ENCODE measurements at places on chromosomes 2 and 18.

- DNase-seq: no peak
Measured at GRCh38 chr18:13477147-13477683, 249.1 kb downstream of the FAM210A start.

DNA sequence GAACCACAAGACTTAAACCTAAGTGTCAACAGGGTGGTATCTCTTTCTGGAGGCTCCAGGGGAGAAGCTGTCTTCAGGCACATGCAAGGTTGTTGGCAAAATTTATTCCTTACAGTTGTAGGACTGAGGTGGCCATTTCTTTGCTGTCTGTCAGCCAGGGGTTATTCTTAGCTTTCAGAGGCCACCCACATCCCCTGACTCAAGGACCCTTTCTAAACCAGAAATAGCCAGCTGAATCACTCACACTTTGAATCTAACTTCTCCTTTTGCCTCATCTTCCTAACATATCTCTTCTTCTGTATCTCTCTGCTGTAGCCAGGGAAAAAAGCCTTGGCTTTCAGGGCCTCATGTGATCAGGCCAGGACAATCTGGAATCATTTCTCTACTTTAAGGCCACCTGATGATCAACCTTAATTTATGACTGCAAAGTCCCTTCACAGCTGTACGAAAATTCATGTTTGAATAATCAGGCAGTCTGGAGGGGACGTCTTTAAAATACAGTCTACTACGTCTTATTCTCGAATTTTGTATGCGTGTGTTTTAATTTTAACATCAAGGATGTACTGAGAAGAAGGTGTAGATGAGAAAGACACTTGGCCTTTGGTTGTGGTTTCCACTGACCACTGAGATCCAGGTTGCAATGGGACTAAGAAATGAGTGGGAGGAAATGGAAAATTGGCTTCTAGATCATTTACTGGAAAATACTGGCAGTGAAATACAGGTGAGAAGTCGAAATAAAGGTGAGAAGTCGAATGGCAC lies 90.4 kb downstream of the DOCK10 start:
- DNase-seq: no peak

DNA sequence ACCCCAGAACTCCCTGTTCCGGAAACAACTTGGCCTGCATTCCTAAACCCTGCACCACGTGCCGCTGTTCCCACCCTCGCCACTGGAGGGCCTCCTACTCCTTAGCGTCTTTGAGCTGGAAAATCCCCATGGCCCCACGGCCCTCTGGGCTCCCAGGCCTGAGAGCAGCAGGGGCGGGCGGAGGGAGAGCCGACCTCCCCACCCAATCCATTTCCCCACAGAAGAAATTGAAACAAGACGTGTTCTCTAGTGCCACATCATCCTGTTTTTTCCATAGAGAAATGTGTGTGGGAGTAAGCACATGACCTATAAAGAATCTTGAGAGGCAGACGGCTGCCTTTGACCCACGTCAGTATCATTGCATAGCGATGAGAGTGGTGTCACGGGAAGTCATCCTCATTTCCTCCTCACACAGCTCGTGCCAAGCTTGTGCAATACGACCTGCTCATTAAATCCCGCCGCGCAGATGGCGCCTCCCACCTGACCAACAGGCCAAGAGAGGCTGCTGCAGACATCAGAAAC lies 79.2 kb downstream of the LAMA1 start:
- no peak for DNase-seq

- no peak for DNase-seq
Measured at GRCh38 chr18:75433098-75433497, 5.6 kb upstream of the SMIM21 start.

DNA sequence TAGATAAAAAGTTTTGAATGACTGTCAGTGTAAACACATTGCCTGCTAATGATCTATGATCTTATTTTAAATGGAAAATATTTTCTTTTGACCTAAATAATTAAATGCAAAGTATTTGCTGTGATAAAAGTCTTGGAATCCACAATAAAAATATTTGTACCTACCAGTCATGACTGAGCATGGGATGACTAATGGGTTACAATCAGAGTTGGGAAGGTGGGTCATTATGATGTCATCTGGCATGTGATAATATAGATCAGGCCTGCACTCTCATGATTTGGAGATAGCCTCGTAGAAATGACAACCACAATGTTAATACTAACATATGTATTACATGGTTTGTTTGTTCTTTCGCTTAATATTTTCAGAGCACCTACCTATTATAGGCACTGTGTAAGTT lies 848.8 kb upstream of the KLHL29 start:
- no peak for DNase-seq

- no peak for DNase-seq
Measured at GRCh38 chr2:239588451-239589269, 187.8 kb upstream of the HDAC4 start.

DNA sequence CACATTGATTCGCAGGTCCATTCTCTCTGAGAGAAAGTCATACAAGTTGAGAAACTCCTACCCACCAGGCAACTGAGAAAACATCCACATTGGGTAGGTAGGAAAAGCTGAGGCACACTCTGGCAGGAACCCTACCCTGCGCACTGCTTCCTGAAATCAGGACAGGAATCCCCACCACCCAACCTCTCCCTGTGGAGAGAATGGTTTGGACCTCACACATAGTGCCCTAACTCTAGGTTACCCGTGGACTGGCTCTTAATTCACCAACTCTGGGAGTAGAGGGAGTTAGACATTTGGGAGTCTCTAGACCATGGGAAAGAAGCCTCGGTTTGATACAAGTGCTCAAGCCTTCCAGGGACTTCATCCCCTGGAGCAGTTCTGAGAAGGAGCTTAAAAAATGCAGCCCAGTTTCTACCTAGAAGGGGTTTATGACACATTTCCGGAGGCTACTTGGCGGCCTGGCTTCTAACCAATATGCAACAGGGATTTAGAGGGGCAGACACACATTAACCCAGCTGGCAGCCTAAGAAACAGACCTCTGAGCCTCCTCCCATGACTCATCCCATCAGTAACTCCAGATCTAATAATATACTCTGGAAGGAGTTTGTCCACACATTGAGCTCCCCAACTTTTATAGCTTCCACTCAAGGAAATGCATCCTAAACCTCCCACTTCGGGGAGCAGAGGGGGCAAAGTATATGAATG lies 136.7 kb downstream of the EML6 start:
- no peak for DNase-seq

DNA sequence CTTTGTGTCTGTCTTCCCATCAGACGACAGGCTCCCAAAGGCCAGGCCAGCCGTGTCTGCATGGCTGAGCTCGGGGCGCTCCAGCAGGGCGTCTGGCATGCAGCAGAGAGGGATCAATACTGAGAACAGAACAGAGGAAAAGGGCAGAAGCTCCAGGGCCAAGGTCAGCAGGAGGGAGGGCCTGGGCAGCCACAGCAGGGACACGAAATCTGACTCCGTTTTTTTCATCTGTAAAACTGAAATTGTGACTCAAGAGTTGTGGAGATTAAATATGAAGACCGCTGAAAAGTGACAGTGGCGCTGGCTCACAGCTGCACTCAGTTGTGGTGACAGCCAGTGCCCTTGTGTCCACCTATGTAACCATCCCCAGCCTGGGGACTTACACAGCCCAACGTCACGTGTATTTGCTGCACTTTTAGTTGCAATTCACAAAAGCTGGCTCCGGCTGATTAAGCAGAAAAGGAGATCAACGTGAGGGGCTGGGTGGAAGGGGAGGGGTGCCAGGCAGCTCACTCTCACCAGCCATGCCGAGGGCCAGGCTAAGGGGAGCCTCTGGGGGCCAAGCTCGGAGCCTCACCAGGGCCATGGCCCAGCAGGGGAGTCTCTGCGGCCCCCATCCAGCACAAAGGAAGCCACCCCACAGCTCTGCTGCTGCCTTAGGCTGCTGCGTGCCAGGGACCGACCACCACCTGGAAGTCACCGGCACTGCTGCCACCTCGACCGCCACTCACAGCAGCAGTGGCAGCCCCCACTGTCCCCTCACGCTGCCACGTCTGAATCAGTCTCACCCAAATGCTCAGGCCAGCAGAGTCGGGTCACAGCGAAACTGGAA lies 74.7 kb downstream of the EIPR1 start:
- DNase-seq: no peak

- DNase-seq: no peak
Measured at GRCh38 chr2:122263746-122264145, 508.3 kb downstream of the TSN start.

DNA sequence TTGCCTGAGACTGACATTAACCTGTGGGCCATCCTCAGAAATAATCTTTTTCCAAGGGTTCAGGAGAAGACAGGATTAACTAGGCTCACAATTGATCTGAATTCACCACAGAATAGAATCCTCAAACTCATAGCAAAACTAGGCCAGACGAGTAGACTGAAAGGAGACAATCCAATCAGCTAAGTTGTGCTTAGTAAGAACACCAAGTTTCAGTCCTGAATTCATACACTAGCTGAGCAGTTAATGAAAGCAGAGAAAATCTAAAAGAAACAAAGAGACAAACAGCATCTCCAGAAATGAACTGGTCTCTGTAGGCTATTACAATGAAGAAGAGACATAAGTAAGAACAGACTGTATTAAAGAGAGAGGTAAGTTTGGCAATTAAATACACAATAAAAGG lies 89.5 kb downstream of the GORASP2 start:
- no peak for DNase-seq

GRCh38 chr2:176491172-176491904 lies 222.1 kb downstream of the MTX2 start:
- DNase-seq: no peak

- no peak for DNase-seq
Measured at GRCh38 chr2:75667884-75668283, 21.3 kb downstream of the MRPL19 start.

- no peak for DNase-seq
Measured at GRCh38 chr2:209696836-209697711, 74.6 kb upstream of the UNC80 start.

- peak; percentile 20 for DNase-seq
Measured at GRCh38 chr2:55133467-55134315, 83.4 kb upstream of the RTN4 start.

- DNase-seq: no peak
Measured at GRCh38 chr2:111995148-111995547, 59.9 kb upstream of the TMEM87B start.

DNA sequence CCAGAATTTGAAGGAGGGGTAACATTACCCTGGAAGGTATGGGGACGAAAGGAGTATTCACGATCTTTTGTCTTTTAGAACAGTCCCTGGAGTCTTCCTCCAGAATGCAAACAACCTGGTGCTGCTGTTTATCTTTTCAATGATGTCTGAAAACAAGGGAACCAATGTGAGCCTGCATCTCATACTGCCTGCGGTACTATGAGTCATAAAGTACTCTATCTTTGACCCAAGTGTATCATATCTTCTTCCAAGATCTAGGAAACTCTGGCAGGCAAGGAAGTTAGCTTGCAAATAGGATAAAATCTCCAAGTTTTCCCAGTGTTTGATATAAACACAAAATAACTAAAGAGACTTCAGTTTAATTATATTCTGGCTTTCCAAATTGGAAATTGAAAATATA lies 968.5 kb downstream of the LRP1B start:
- no peak for DNase-seq

DNA sequence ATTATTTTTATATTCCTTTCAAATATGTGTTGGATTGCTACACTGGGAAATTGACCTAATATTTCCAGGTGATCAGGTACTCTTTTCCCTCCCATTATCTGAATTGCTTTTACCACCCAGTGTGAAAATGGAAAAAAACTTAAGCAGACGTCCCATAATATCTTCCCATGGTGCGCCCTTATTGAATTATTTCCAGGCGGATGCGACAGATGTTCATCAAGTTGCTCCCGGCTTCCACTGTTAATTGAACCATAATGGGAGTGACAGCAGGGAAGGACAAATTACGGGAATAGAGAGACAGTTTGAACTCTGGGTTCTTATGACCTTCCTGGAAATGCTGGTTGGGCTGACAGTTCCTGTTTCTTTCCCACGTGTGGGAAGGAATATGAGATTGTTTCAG lies 93.3 kb downstream of the THSD7B start:
- DNase-seq: no peak

- DNase-seq: no peak
Measured at GRCh38 chr2:85064927-85065577, 68.1 kb upstream of the TCF7L1 start.

GRCh38 chr2:236047176-236047575 lies 121.0 kb downstream of the GBX2 start:
- DNase-seq: no peak

DNA sequence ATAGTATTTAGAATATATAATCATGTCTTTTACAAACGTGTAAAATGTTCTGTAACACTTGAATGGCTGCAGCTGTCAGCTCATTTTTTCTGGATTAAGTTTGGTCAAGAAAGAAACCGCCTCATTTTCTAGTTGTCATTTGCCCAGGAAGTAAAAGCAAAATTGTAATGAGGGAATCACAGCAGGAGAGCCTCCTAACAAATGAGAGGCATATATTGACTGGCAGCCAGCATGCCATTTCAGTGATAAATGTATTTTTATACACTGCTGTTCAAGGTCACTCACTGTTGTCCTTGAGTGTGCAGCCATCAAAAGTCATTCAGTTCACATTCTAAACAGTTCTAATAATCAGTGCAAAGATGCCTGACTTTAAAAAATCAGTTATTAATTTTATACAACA lies 144.3 kb upstream of the BOD1L2 start:
- no peak for DNase-seq

All from activated CD4-positive, alpha-beta T cell treated with anti-CD3 and anti-CD28 coated beads, Interleukin-2, amount 50 U/mL, for 1 hour (primary cell).